ENCODE measurements at places on chromosomes 11 and 22.

GRCh38 chr22:40499209-40499623, 128.8 kb downstream of the SGSM3 start:
- DNase-seq: no peak

DNA sequence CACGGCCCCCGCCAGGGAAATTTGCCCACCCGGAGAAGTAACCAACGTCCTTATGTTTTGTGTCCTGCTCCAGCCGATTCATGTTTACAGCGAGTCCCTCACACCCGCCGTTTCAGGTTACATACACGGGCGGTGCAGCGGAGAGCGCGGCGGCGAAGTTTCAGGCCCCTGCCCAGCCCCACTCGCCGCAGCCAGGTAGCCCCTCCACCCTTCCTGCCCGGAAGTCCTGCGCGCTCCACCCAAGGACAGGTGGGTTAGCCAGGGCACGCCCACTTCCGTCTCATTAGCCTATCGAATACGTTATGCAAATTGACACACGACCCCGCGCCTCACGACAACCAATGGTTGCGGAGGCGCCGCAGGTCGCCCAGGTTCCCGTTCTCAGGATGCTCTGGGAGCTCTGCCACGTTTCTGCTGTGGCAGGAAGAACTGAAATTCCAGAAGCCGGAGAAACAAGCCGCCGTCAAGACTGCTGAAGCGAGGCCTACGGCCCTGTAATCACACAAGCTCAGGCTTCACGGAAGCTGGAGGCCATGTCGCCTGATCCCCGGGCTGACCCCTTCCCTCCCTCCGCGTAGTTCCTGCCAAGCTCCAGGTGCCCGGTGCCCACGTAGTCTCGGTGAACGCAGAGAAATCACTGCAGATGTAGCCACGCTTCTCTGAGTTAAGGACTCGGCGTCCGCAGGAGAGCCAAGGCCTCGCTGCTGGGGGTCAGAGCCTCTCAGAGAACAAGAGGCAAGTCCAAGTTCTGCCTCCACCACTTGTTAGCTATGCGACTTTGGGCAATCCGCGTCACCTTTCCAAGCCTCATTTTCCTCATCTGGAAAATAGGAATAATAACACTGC, 22.4 kb upstream of the MYH9 start:
- peak; percentile 61 for DNase-seq

DNA sequence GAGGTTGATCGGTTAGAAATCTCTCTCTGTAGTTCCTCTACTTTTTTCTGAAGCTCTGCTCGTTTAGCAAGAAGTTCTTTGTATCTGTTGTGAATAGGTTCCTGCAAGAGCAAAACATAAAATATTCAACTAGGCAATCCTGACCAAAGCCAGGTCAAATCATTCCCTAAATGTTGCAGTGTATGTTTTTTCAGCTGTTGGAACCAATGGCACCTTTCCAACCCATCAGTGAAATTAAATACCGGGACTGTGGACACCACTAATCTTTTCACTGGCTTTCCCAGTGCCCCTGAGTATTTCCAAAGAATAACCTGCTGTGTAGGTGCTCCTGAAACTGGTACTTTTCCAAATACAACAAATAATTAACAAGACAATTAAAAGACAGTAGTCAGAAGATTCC, 45.1 kb downstream of the CEP57 start:
- DNase-seq: no peak

DNA sequence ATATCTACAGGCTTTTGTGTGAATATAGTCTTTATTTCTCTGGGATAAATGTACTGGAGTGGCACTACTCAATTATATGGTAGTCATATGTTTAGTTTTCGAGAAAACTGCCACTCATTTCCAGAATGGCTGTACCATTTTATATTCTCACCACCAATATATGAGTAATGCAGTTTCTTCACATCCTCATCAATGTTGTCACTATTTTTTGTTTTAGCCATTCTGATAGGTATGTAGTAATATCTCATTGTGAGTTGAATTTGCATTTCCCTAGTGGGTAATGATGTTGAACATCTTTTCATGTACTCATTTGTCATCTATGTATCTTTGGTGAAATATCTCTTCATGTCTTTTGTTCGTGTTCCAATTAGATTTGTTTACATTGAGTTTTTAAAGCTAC, 18.0 kb downstream of the ACRV1 start:
- DNase-seq: no peak

DNA sequence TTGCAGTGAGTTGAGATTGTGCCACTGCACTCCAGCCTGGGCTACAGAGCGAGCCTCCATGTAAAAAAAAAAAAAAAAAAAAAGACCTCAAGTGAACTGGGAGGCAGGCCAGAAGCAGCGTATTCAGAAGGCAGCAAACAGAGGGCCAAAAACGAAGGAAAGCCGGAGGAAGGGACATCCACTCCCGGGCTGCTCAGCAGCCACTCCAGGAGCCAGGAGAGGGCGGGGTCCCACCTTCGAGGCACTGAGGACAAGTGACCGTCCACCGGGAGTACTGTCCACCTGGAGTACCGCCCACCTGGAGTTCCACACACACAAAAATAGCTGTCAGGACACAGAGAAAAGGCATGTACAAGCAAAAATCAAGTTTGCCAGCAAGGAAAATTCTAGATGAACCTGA, 5.5 kb downstream of the TOLLIP start:
- DNase-seq: no peak

GRCh38 chr11:31875866-31876560, 64.9 kb upstream of the PAX6 start:
- DNase-seq: no peak

DNA sequence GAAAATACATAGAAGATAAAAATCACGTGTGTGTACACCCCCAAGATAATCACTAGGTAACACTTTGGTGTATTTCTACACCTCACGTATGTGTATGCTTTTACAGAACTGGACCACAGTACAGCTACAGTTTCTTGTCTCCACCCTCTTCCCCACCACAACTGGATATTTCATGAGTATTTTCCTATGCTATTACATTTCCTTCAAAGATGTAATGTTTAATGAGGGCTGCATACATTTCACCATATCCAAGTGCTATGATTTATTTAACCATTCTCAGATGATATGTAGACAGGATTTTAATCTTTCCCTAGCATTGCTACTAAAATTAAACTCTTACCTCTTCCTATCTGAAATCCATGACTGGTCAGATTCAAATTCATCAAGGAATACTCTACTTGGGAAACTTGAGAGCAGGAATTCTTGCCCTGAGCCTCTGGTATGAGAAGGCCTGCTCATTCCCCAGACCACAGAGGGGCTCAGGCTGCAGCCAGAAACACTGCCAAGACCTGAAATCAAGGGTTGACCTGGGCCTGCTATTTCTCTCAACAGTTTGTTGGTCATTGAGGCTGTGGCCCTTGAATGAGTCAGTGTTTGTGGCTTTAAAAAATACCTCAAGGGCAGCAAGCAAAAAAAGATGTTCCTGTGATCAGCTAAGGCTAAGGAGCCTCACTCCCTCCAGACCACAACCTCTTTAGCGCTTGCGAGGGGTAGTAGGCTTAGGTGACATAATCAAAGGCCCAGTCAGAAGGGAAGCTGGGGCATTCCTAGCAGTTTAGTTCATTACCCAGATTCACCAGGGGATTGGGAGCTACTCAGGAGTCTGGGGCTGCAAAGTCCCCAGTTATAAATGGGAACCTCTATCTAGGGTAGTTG, 55.5 kb downstream of the ABTB2 start:
- no peak for DNase-seq

- DNase-seq: no peak
Measured at GRCh38 chr22:24873226-24873625, 67.2 kb downstream of the SGSM1 start.

GRCh38 chr11:59223611-59224010, 10.9 kb upstream of the MPEG1 start:
- DNase-seq: no peak

GRCh38 chr11:61947486-61948210, 2.5 kb upstream of the BEST1 start:
- DNase-seq: peak; percentile 43

- peak; percentile 74 for DNase-seq
Measured at GRCh38 chr11:61554172-61554988, 26.5 kb downstream of the SYT7 start.

DNA sequence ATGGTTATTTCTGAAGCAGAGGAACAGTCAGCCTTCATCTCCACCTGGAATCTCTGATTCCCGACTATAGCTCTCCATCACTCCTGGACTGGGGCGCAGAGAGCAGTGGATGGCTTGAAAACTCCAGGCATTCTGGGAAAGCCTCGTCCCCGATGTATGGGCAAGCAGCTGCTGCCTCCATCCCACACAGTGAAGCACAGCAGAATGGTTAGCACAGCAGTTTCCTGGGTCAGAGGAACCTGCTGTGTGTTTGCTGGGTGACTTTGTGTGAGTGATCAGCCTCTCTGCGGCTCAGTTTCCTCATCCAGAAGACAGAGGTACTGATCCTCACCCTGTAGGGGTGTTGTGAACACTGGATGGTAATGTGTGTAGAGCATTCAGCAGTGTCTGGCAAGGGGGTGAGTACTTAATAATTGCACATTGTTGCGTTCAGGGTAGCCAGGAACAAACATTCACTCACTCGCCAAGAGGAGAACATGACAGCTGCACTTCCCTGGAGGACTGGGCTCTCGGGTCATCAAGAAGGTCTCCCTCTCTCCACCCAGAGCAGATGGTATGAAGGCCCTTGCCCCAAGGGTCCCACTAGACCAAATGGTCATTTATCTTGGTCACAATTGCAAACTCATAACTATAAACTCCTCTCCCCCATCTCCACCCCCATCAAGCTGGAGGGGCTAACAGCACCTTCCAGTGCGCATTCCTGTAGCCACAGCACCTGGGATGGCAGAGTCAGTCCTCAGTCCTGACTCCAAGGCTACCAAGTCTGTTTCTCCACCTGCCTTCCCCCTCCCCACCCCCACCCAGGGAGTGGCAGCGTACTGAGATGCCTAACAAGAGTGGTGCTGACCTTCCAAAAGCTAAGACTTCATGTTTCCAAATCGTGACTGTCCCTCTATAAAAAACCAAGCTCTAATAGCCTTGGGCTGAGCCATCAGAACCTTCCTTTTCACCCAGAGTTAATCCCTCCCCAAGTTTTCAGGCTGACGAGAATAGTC, 1.5 kb upstream of the CHST1 start:
- DNase-seq: no peak

GRCh38 chr11:83249445-83249844, 36.7 kb downstream of the CCDC90B start:
- DNase-seq: no peak

- DNase-seq: no peak
Measured at GRCh38 chr11:134995741-134996140, 583.7 kb upstream of the B3GAT1 start.

GRCh38 chr11:2357246-2357645, 19.9 kb upstream of the CD81 start:
- DNase-seq: no peak

DNA sequence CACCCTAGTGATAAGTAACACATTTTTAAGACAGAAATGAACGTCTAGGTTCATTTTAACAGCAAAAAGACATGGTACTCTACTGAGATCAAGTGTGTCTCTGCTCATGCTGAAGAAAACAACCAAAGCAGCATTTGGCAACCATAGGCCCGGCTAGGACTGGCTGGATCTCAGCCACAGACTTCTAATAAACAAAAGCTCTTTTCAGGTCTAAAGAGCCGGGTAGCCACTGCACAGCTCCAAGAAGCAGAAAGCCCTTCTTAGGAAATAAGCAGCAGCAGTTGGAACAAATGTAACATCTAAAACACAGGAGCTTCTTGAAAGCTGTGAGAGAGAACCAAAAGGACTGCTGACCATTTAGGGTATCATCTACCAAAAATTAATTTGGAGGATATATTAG, 37.6 kb downstream of the PITPNB start:
- no peak for DNase-seq

DNA sequence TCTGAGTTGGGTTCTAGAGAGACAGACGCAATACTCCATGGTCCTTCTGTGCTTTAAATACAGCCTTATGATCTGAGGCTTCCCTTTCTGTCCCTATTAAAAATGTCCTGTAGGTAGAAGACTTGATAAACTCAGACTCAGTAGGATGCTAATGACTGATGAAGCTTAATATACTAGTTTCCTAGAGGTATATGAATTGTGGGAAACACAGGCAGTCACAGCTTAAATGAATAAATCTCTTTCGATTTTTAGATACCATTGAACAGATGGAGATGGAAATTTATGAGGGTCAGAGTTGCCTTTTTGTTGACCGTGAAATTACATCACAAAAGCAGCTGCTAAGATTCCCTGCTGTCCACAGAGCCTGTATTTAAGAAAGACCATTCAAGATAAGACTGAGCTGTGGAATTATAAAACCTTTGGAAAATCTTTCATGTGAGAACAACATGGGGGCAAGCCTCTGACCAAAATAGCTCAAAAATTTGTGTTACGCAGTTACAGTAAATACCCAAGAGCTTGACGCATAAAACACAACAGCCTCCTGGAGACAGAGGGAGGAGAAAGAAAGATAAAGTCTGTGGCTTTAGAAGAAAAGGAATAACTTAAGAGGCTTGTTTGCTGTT, 172.3 kb downstream of the AASDHPPT start:
- no peak for DNase-seq

GRCh38 chr11:132177106-132177505, 806.7 kb downstream of the NTM start:
- DNase-seq: no peak

DNA sequence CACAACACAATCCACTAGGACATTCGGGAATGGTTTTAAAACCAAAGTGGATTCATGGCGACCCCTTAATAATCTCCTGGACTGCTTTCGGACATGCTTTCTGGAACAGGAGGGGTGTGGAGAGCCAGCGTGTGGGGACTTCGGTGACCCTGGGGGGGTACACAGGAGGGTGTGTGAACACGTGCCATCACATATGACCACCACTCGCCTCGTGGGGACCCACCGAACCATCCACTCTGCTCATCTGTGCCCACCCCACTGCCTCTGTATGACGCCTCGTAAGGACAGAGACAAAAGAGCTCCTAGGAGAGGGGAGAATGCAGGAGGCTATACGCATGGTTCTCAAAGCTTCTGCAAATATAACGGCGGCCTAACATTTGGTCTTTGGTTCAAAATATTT, 8.9 kb downstream of the LTO1 start:
- no peak for DNase-seq

DNA sequence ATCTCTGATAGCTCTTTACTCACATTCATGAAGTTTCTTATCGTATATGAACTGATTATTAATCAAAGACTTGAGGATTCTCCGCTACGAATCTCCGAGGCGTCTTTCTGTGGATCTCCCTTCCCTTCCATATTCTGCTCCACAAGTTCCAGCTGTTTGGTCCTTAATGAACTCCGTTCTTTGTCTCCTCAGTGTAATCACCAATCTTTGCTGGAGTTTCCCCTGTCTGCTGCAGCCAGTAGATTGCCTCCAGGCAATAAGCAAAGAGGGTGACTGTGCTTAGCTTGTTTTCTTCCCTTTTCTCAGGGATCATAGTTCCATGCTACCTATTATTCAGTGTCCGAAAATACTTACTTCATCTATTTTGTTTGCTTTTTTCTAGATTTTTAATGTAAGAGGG, 169.6 kb upstream of the FOLH1 start:
- DNase-seq: no peak

- DNase-seq: no peak
Measured at GRCh38 chr11:35238882-35239281, 99.9 kb downstream of the CD44 start.
